ENCODE measurements at places on chromosomes 5 and 9.

DNA sequence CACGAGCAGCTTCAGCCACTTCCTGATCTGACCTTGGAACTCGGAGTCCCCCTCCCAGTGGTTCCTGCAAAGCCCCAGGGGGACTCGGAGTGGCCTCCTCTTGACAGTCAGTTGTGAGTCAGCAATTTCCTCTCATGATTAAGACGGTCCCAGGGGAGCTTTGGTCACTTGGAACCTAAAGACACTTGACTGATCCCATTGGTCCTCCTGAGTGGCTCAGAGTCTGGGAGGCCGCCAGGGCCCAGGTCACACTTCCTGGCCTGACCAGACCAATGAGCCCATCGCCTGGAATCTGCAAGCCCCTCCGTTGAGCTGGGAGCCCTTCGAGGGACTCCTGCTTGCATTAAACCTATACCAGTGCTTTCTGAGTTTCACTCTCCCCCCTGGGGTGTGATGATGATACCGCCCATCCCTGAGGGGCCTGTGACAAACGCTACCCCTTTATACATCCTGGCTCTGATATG is 29.1 kb downstream of the TSPAN17 start:
- H3K27ac ChIP-seq: no peak overlapping the region
- H3K4me3 ChIP-seq: no peak overlapping the region
- no peak for DNase-seq
- no peaks in the 10 kb centered on the region for H3K36me3 ChIP-seq
- H3K27me3 ChIP-seq: no peaks in the 10 kb centered on the region

GRCh38 chr5:163503106-163504078 is 2.0 kb upstream of the MAT2B start:
- H3K36me3 ChIP-seq: no peaks in the 10 kb centered on the region
- peak overlapping the region; percentile 99 for H3K27ac ChIP-seq
- peak; percentile 80 for DNase-seq
- peaks cover 17% of the 10 kb centered on the region for H3K4me1 ChIP-seq

DNA sequence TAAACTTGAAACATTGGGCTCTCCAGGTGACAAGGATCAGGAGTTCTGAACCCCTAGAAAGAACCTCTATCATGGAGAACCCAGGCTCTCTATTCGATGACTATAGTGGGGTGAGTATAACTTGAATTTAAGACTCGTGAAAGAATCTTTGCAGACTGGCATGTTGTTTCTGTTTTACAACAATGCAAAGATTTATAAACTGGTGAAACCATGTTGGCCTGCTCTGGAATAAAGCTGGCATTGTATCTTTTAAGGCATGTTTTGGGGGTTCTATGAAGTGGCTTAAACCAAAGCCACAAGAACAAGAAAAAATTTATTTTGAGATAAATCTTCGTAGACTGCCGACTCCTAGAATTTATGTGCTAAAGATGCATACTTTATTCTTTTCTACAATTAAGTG is 9.8 kb upstream of the GDNF start:
- H3K4me1 ChIP-seq: no peaks in the 10 kb centered on the region
- no peak overlapping the region for H3K4me3 ChIP-seq
- no peaks in the 10 kb centered on the region for H3K36me3 ChIP-seq
- no peaks in the 10 kb centered on the region for H3K27me3 ChIP-seq
- no peak overlapping the region for H3K27ac ChIP-seq

DNA sequence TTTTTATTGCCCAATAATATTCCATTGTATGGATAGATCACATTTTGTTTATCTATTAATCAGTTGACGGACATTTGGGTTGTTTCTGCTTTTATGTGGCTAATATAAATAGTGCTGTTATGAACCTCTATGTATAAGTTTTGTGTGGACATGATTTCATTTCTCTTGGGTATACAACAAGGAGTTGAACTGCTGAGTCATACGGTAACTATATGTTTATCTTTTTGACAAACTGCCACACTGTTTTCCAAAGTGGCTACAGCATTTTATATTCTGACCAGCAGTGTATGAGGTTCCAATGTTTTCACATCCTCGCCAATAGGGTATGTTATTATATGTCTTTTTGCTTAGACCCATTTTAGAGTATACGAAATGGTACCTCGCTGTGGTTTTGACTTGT is 264.3 kb downstream of the RFX3 start:
- DNase-seq: no peak
- H3K27ac ChIP-seq: no peak overlapping the region
- H3K4me1 ChIP-seq: no peaks in the 10 kb centered on the region
- peaks cover 2% of the 10 kb centered on the region for H3K36me3 ChIP-seq
- no peaks in the 10 kb centered on the region for H3K27me3 ChIP-seq
- no peak overlapping the region for H3K4me3 ChIP-seq

GRCh38 chr5:143862271-143862670 is 50.3 kb downstream of the HMHB1 start:
- H3K36me3 ChIP-seq: no peaks in the 10 kb centered on the region
- DNase-seq: no peak
- H3K4me3 ChIP-seq: no peak overlapping the region
- no peaks in the 10 kb centered on the region for H3K27me3 ChIP-seq
- no peaks in the 10 kb centered on the region for H3K4me1 ChIP-seq

DNA sequence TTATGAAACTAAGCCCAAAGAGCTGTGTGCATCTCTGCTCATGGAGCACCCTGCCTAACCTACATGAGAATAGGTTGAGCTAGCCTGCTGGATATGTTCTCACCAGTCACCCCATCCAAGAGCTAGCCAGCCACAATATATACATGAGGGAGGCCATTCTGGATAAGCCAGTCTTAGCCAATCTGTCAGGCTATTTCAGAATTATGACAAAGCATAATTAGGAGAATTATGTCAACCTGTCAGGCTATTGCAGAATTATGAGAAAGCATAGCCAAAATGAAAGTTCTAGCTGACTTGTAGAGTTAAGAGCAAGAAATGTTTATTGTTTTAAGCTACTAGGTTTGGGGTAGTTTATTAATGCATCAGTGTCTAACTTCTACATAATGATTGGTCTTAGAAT is 189.8 kb downstream of the WDR70 start:
- no peaks in the 10 kb centered on the region for H3K27me3 ChIP-seq
- DNase-seq: no peak

GRCh38 chr9:81069923-81070322 is 619.4 kb downstream of the TLE1 start:
- no peak overlapping the region for H3K27ac ChIP-seq
- H3K4me3 ChIP-seq: no peak overlapping the region
- no peak for DNase-seq
- H3K27me3 ChIP-seq: no peaks in the 10 kb centered on the region
- no peaks in the 10 kb centered on the region for H3K4me1 ChIP-seq
- H3K36me3 ChIP-seq: no peaks in the 10 kb centered on the region

DNA sequence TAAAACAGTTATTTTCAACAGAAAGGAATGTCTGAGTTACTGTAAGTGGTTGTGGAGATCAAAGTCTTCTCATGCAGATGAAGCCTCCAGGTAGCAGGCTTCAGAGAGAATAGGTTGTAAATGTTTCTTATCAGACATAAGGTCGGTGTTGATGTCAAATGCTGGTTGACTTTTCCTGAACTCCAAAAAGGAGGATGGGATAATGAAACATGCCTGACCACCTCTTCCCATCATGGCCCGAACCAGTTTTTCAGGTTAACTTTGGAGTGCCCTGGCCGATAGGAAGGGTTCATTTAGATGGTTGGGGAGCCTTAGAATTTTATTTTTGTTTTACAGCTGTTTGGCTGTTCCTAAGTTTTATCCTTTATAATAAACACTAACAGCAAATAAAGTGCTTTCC is 478.4 kb downstream of the ACTL7B start:
- H3K27me3 ChIP-seq: no peaks in the 10 kb centered on the region
- no peaks in the 10 kb centered on the region for H3K4me1 ChIP-seq
- no peak overlapping the region for H3K27ac ChIP-seq
- no peak overlapping the region for H3K4me3 ChIP-seq
- no peaks in the 10 kb centered on the region for H3K36me3 ChIP-seq

DNA sequence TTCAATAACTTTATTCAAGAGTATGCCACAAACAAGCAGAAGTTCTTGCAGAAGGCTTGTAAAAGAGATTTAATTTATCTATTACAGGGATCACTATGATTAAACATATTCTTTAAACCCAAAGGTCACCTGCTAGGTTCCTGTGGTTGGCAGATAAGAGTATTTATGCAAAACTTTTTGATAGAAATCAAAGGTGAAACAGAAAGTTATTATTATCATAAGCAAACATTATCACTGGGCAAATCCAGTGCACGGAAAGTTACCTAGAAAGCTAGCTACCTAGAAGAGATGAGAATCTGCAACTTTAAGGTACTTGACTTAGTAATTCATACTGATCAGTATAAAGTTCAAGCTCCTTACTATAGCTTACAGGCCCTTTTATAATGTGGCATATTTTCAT is 3.2 kb downstream of the STARD4 start:
- H3K27me3 ChIP-seq: no peaks in the 10 kb centered on the region
- H3K36me3 ChIP-seq: no peaks in the 10 kb centered on the region
- H3K4me1 ChIP-seq: peaks cover 2% of the 10 kb centered on the region
- no peak for DNase-seq

- H3K27me3 ChIP-seq: no peaks in the 10 kb centered on the region
- H3K4me3 ChIP-seq: no peak overlapping the region
- H3K4me1 ChIP-seq: no peaks in the 10 kb centered on the region
- DNase-seq: no peak
Observed at GRCh38 chr5:45774528-45774927, 78.3 kb upstream of the HCN1 start.

DNA sequence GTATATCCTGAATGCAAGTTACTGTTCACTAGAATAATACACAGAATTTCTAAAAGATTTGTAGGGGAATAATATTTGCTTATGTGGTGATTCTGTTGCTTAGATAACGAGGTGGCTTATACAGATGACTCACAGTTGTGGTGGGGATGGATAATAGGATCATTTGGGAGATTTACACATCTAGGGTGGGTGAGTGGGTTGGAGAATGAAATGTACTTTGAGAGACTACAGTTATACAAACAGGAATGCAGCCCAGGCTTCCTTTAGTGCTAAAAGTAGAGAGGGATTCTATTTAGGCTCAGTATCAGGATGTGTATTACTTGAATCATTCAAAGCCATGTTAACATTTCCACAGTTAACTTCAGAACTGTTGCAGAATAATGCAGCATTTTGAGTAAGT is 1.8 kb downstream of the CTXN3 start:
- no peaks in the 10 kb centered on the region for H3K27me3 ChIP-seq
- no peak for DNase-seq
- no peaks in the 10 kb centered on the region for H3K4me1 ChIP-seq
- H3K27ac ChIP-seq: no peak overlapping the region

DNA sequence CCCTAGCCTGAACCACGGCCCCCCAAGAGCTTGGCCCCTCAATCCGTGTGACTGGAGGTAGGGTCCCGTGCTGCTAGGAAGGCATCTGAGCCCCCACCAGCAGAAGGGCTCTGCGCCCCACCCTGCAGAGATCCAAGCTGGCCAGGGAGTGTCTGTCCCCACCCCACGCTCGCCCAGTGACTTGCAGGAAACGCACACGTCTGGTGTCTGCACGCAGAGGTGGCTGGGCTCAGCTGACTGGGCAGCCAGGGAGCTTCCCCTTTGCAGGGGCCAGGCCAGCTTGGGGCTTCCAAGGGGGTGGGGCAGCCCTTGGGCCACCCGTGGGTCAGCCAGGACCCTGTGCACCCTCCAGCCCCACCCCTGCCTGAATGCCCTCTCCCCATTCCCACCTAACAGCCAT is 24.3 kb downstream of the NOTCH1 start:
- H3K27ac ChIP-seq: no peak overlapping the region
- no peak overlapping the region for H3K4me3 ChIP-seq
- peak; percentile 75 for DNase-seq
- peaks cover 54% of the 10 kb centered on the region for H3K36me3 ChIP-seq

GRCh38 chr5:158203261-158203660 is 344.3 kb upstream of the CLINT1 start:
- H3K27me3 ChIP-seq: no peaks in the 10 kb centered on the region
- no peak overlapping the region for H3K4me3 ChIP-seq
- no peaks in the 10 kb centered on the region for H3K4me1 ChIP-seq
- H3K27ac ChIP-seq: no peak overlapping the region

GRCh38 chr9:134933076-134933659 is 15.5 kb upstream of the FCN1 start:
- no peaks in the 10 kb centered on the region for H3K36me3 ChIP-seq
- no peak for DNase-seq
- no peaks in the 10 kb centered on the region for H3K4me1 ChIP-seq
- H3K27ac ChIP-seq: no peak overlapping the region

- no peak for DNase-seq
- no peaks in the 10 kb centered on the region for H3K27me3 ChIP-seq
- H3K4me1 ChIP-seq: peaks cover 19% of the 10 kb centered on the region
Observed at GRCh38 chr5:160367261-160367660, 3.2 kb downstream of the C1QTNF2 start.

GRCh38 chr5:9596171-9596780 is 33.9 kb downstream of the TAS2R1 start:
- H3K36me3 ChIP-seq: no peaks in the 10 kb centered on the region
- H3K27me3 ChIP-seq: no peaks in the 10 kb centered on the region
- no peak overlapping the region for H3K4me3 ChIP-seq
- no peak for DNase-seq

DNA sequence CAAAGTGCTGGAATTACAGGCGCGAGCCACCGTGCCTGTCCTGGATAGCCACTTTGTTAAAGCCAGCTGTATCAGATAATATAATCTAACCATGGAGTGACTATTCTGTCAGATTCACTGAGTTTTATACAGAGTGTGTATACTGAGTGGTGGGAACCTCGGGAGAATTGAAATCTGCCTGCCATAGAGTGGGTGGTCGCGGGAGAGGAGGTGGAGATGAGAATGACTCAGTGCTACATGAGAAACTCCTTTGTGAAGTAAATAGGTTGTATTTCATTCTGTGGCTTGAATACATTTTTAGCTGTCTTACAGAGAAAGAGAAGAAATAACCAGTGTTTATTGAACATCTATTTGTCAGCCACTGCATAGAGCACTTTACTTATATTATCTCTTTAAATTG is 26.4 kb downstream of the ATP6V0E1 start:
- H3K27me3 ChIP-seq: no peaks in the 10 kb centered on the region
- H3K36me3 ChIP-seq: no peaks in the 10 kb centered on the region
- DNase-seq: peak; percentile 24
- no peak overlapping the region for H3K27ac ChIP-seq

DNA sequence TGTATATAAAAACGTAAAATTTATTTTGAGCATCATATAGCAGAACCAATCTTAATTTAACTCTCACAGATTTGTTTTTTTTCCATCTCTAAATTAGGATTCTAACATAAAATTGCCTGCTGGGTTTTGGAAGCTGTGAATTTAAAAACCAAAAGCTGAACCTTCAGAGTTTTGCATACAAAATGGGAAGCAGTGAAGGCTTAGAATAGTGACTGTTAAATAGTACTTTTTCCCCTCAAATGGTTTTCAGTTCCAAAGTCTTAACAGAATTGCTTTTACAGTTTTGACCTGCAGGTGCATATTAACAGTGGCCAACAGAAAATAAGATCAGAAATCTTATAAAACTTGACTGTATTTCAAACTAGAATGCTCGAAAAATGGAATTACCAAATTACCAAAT is 55.1 kb upstream of the LVRN start:
- no peaks in the 10 kb centered on the region for H3K27me3 ChIP-seq
- DNase-seq: no peak
- H3K4me3 ChIP-seq: no peak overlapping the region
- no peak overlapping the region for H3K27ac ChIP-seq
- H3K36me3 ChIP-seq: no peaks in the 10 kb centered on the region

GRCh38 chr9:18972675-18973074 is 60.3 kb downstream of the SAXO1 start:
- no peak overlapping the region for H3K27ac ChIP-seq
- no peaks in the 10 kb centered on the region for H3K4me1 ChIP-seq
- H3K36me3 ChIP-seq: no peaks in the 10 kb centered on the region
- H3K4me3 ChIP-seq: no peak overlapping the region
- DNase-seq: no peak
